NCI-H1092 (cell line): ENCODE measurements at places on chromosomes 7 and 10.

GRCh38 chr10:101226491-101227428, 2.5 kb downstream of the LBX1 start:
- no peak for DNase-seq

- DNase-seq: no peak
These were observed 104.5 kb upstream of the MKLN1 start for GRCh38 chr7:131223151-131223550.

DNA sequence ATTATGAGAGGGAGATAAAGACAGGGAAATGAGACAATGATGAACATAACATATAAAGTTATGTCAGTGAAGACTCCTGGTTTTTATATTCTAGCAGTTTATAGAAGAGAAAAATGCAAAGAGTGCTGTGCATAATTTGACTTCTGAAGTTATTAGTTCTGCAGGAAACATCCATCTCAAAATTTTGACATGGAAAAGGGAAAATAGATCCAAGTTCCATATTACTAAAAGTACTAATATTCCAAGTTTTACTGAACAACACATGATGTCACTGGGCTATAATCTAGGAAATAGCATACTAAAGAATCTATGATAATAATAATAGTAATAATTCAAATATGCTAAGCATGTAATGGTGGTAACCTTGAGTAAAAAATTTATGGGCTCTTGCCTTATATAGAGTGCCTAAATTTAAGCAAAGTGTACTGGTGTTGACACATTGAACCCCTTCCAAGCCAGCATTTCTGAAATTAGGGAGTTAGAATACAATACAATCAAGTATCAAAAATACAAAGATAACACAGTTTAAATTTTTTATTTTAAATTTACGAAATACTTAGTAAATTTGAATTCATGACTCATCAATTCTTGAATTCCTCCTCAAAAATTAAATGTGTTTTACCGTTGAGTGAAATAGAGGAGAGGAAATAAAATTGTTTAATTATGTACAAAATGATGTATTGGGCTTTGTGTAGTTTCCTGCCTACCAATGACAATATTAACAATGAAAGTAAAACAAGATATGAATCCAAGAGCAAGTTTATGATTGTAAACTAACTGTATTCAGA, 102.8 kb upstream of the KCND2 start:
- DNase-seq: no peak

DNA sequence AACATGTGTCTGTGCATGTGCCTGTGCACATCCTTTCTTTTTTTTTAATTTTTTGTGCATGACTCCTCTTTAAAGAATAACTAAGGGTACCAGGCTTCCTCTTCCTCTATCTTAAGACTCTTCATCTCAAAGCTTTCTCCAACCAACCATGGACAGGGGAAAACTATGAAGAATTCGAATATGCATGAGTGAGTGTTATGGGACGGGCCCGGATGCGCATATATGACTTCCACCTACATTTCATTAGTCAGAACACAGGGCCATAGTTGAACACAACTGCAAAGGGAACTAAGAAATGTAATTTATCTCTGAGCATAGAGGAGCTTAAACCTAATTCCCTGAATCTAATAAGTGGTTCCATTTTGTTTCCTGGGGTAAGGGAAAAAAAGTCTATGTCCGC, 270.3 kb upstream of the SORCS1 start:
- no peak for DNase-seq

- no peak for DNase-seq
These were observed 216.9 kb downstream of the POLR1F start for GRCh38 chr7:19491821-19492452.

DNA sequence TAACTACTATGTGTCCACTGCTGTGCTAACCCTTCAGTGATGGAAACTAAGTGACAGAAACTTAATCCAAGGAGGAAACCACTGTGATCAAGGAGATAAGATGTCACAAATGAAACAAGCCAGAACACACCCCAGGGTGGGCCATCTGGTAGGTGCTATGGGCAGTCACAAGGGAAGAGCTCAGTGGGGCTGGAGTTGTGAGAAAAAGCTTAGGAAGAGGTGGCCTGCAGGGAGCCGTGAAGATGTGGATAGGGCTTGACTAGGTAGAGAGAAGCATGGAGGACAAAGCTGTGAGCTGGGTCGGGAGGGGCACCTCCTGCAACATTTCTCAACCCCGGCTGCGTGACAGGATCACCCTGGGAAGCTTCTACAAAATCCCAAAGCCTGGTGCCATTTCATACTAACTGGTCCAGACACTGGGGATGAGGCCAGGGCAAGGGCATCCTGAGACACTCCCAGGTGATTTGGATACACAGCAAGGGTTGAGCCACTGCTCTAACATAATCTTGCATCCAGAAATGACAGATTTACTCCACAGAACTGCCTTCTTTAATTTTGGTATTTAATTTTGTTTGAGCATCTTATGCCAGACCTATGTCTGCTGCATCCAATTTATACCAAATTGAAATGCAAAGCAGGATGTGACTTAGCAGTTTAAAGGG, 69.3 kb downstream of the OSBPL3 start:
- DNase-seq: no peak

- no peak for DNase-seq
These were observed 637 bp downstream of the MICU1 start for GRCh38 chr10:72625276-72625607.

- DNase-seq: no peak
These were observed 95.5 kb downstream of the OAT start for GRCh38 chr10:124323111-124323725.

DNA sequence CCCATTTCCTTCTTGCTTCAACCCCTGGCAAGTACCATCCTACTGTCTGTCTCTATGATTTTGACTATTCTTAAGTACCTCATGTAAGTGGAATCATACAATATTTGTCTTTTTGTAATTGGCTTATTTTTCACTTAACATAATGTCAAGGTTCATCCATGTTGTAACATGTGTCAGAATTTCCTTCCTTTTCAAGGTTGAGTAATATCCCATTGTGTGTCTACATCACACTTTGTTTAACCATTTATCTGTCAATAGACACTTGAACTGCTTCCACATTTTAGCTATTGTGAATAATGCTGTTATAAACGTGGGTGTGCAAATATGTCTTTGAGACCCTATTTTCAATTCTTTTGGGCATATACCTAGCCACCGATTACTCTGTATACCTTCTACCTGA, 14.0 kb upstream of the CDK14 start:
- no peak for DNase-seq

DNA sequence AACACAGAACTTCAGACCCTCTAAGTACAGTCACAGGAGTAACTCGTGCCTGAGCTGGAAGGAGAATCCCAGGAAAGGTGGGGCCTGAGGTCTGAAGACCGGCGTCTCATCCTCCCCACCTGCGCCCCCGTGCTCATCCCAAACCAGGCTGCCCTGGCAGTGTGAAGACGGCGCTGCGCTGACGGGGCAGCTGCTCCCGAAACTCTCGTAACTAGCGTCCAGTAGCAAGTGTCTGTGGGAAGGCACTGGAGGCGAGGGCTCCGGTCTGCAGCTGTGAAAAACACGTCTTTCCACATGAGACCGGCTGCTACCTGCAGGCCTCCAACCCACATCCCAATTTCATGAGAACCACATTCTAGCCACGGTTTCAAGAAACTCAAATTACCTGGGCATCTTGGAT, 136.6 kb upstream of the RNF32 start:
- no peak for DNase-seq

- peak; percentile 45 for DNase-seq
These were observed 1.1 kb upstream of the KBTBD2 start for GRCh38 chr7:32892521-32893206.

GRCh38 chr7:131625817-131626372, 69.5 kb upstream of the PODXL start:
- no peak for DNase-seq

- DNase-seq: no peak
These were observed 47.3 kb upstream of the ITGB8 start for GRCh38 chr7:20283385-20283784.

DNA sequence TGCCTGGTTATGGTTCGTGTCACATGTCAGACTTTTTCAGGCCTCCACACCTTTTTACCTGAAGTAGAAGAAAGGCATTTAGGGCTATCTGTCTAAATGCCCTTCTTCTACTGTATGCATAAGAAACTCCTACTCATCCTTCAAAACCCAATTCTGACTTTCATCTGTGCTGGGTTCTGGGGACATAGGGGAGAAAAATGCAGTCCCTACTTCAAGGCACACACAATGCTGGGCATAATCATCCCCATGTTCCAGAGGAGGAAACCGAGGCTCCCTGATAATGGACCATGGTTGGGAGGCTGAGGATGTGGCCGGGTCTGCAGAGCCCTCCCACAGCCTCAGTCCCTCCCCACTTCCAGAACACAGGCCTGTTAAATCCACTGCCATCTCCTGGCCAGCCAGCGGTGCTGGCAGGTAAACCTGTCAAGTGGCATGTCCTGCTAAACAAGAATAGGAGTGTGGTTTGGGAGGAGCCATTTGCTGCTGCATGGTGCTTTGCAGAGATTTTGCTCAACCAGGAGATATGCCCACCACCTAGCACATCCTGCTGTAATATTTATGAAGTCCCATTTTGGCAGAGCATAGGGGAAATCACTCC, 32.0 kb downstream of the GRID1 start:
- no peak for DNase-seq

DNA sequence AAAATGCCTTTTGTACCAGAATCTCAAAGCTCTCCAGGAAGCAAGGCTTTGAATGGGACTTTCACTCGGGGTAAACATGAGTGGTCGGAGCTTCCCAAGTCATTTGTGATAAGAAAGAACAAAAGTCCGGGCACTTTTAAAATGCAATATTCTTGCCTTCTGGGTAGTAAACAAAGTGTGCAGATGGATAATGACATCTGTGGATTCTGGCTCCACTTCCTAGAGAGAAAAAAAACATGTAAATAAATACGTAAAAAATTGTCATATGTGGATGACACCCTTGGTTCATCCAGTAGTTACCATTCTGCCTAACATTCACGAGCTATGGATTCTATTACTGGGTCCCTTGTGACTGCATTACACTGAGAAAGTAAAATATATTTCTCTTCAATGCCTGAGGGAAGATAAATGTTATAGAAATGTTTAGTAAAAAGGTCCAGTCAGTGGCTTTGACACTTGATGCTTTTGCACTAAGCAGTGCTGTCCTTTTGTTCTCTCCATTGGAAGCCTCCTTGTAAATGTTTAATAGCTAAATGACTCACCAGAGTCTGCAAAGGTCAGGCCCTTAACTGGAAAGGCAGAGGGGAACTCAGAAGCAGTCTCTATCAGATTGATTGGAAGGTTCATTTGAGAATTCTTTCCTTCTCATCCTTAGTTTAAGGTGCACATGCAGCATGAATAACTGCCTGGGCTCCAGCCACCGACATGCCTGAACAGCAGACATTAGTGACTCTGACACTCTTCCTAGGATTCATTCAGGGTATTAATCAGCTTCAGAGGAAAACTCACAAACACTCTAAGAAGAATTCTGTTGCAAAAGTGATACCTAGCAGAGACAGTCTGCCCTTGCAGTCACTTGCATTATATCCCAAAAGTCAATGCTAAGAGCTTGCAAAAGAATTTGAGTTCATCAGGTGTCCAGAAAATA, 11.7 kb upstream of the EDRF1 start:
- DNase-seq: no peak

DNA sequence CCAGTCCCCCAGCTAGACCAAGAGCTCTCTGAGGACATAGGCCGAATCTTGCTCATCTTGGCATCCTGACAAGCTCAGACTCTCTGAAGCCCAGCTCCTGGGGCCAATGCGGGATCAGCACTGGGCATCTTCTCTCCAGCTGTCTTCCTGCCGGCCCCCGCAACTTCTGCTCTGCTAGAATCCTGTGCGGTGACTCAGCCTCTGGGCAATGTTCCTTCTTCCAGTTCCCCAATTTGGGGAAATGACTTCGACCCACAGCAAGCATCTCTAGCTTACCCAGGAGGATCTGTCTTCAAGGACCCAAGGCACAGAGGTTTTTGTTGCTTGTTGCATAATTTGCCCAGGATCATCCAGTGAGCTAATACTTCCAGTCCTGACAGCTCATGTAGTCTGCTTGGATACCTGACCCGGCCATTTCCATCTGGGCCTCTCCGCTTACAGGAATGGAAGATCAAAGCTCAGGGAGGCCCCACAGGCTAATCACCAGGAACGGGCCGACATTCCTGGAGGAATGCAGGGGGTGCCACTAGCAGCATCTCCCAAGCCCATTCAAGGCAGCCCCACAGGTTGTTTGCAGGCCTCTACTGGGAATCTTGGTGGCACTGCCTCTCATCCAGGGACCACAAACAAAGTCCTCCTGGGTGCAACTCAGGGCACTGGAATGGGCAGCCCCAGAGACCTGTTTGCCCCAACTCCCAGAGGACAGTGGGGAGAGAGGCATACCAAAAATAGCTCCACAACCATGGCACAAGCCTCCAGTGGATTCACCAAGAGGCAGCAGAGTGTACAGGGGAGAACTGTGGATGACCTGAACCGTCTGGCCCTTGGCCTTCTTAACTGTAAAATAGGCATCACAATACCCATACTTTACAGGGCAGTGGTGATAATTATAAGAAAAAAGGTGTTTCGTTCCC, 151.9 kb downstream of the NEURL1 start:
- no peak for DNase-seq

- DNase-seq: no peak
These were observed 278.8 kb downstream of the TNS3 start for GRCh38 chr7:47303014-47303694.
